ENCODE measurements at places on chromosomes 3 and 15.

- DNase-seq, result no peak
These were observed 4.7 kb upstream of the DNASE1L3 start for GRCh38 chr3:58215317-58216025.

GRCh38 chr3:49422379-49423248, at the start of gene AMT:
Gene AMT, minus strand, starts transcription at chr3:49422473. Its CDS starts 23 bp downstream, at chr3:49422450.
- no peak for DNase-seq

- DNase-seq, result no peak
These were observed 322.2 kb downstream of the SLC9A9 start for GRCh38 chr3:143526011-143526545.

GRCh38 chr15:87940768-87941167, 315.8 kb downstream of the NTRK3 start:
- no peak for DNase-seq

DNA sequence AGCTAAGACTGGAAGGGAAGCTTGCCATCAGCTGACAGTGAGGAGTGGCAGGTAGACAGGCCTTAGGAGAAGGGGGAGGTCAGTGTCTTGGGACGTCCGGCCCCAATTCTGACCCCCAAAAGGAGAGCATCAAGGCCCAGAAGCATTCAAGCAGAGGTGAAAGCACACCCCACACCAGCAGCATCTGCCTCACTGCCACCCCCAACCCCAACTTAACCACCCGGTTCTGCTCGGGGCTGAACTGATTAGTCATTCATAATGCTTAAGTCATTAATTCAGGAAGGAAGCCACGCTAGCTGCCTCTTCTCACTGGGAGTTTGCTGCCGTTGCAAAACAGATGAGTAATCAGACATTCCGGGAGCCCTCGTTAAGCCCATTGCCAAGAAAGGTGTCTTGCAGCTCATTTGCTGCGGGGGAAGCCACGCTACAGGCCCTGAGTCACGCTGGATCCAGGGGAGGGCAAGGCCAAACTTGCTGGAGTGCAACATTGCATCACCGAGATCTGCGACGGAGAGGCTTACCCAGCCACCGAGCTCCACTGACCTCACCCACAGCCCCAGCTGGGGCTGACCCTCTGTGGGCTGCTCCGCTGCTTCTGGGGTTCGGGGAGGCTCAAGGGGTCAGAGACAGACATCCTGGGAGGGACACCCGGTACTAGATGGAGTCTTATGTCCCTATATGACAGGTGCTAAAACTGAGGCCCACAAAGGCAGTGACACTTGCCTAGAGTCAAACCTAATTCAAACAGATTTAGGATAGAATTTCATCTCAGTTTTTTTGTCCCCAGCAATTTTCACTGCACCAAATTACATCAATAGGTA, 46.4 kb upstream of the HES1 start:
- DNase-seq, result no peak

GRCh38 chr3:128316481-128316891, 150.2 kb downstream of the DNAJB8 start:
- no peak for DNase-seq

- no peak for DNase-seq
These were observed 23.2 kb downstream of the ERICH6 start for GRCh38 chr3:150680562-150680961.

DNA sequence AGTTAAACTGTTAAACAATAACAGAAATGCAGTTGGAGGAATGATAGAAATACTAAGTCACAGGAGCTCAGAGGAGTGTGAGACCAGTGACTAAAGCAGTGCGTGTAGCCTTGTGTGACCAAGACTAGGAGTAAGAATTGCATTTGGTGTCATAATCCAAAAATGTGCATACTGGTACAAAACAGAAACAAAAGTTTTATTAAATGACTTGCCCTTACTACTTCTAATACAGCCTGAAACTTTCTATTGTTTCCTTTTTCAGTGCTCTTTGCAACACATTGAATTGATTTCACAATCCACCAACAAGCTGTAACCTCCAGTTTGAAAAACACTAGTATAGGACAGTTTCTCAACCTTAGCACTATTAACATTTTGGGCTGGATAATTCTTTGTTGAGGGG, 17.1 kb downstream of the SNX1 start:
- DNase-seq, result no peak

DNA sequence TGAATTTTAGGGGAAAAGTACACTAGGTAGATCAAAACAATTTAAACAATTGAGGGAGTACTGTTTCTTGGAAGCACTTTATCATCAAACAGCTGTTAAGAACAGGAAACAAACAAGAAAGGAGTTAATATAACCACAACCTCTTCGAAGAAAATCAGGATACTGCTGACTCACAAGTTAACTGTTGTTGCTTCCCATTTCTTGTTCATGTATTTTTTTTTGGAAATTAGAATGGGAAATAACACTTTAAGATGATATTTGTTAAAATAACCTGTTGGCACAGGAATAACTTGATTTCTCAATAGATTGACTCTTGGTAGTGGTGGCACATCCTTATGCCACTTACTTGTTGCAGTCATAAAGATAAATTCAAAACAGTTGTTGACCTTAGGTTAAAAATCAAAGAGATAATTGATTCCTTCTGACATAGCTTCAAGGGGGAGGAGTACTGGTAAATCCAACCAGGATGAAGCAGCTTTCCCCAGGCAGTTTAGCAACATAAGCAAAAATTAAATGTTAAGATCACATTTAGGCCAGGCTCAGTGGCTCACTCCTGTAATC, 3.3 kb downstream of the BNIP2 start:
- DNase-seq, result no peak

DNA sequence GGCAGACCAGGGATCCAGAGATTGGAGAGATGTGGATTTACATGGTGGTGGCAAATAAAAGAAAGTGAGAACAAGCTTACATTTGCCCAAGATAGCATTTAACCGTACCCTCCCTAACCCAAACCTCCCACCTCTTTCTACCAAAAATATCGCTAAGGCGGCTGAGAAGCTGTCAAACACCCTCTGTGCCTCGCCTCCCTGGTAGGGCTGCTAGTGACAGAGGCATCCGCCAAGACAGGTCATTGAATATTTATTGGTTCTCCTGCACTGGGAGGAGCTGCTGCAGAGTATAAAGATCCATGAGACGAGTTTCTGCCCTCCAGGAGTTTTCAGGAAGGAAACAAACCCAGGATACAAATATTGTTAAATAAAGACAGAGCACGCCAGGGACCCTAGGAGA, 107.3 kb upstream of the TMC3 start:
- no peak for DNase-seq

- DNase-seq, result no peak
These were observed 33.7 kb downstream of the VIPR1 start for GRCh38 chr3:42535981-42536784.

- no peak for DNase-seq
These were observed 165.0 kb upstream of the TLE3 start for GRCh38 chr15:70262591-70263274.

DNA sequence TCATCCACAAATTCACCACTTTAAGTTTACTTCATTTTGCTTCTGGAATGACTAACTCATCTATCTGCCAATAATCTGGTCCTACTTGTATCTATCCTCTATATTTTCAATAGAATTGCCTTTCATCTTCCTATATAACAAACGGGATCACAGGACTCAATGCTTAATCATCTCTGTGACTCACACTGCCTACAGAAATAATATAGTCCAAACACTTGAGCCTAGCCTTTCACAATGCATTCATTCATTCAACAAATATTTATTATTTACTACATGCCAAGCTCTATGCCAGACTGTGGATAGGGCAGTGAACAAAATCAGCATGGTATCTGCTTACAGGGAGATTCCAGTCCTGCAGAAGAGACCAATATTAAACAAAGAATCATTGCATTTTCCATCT, 16.6 kb upstream of the AGTR1 start:
- DNase-seq, result no peak

GRCh38 chr3:45021524-45022297, 4.4 kb upstream of the CLEC3B start:
- no peak for DNase-seq

- no peak for DNase-seq
These were observed 81.5 kb downstream of the SMAD3 start for GRCh38 chr15:67146875-67147381.

GRCh38 chr3:134075846-134076245, 46.1 kb upstream of the SLCO2A1 start:
- no peak for DNase-seq

DNA sequence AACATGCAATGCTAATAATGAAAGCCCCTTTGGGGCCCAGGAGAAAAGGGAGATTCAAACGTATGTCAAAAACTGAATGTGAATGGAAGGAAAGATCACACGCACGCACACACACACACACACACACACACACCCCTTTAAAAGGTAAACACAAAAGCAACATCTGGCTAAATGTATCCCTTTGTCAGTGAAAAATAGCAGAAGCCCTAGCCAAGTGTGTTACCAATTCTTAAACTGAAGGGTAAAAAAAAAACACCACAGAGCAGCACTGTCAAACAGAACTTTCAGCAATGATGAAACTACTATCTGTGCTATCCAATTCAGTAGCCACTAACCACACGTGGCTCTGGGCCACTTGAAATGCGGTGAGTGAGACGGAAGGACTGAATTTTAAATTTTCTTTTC, 4.9 kb downstream of the RFTN1 start:
- DNase-seq, result no peak

- peak; percentile 76 for DNase-seq
These were observed 48.8 kb downstream of the EPHA6 start for GRCh38 chr3:96863129-96863740.

GRCh38 chr15:42605796-42606195, 30.4 kb downstream of the STARD9 start:
- no peak for DNase-seq

DNA sequence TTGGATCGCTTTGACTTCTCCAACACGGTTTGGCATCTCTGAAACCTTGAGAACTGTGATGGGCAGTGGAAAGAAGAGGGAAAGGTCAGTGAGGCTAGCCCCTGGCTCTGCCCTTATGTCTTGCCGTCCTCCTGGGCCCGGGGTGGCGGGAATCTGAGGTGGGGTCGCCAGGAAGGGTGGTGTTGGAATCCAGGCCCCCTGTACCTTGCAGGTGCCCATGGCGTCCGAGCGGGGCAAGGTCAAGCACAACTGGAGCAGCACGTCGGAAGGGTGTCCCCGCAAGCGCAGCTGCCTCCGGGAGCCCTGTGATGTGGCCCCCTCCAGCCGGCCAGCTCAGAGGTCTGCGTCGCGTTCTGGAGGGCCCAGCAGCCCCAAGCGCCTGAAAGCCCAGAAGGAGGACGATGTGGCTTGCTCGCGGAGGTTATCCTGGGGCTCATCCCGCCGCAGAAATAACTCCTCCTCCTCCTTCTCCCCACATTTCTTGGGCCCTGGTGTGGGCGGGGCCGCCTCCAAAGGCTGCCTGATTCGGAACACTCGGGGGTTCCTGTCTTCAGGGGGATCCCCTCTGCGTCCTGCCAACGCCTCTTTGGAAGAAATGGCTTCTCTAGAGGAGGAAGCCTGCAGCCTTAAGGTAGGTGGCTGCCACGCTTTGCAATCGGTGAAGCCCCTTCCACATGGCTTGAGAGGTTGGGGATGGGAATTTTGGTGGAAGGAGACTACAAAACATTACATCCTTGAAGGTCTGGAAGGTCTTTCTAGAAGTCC, 907 bp downstream of the TATDN2 start:
- no peak for DNase-seq

DNA sequence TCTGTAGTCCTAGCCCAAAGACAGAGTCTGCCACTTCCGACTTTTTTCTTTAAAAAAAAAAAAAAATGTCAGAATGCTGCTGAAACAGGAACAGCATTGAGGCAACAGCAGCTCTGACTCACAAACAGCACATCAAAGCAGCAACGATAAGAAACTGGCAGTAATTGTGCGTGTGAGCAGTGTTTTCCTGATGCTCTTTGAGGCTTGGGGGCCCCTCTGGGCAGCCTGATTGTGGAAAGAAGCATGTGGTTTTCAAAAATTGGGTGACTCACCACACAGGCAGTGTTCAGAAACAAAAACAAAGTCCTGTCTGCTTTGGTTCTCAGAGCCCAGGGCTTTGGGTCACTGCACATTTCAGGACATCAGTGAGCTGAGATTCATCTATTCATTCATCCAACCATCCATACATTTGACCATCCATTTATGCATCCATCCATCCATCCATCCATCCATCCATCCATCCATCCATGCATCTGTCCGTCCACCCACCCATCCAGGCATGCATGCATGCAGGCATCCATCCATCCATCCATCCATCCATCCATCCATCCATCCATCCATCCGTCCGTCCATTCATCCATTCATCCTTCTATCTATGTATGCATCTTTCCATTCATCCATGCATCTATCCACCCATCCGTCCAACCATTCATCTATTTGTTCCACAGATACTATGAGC, 308.4 kb downstream of the RPLP1 start:
- no peak for DNase-seq

- no peak for DNase-seq
These were observed 42.2 kb downstream of the BHLHE40 start for GRCh38 chr3:5021116-5022092.

DNA sequence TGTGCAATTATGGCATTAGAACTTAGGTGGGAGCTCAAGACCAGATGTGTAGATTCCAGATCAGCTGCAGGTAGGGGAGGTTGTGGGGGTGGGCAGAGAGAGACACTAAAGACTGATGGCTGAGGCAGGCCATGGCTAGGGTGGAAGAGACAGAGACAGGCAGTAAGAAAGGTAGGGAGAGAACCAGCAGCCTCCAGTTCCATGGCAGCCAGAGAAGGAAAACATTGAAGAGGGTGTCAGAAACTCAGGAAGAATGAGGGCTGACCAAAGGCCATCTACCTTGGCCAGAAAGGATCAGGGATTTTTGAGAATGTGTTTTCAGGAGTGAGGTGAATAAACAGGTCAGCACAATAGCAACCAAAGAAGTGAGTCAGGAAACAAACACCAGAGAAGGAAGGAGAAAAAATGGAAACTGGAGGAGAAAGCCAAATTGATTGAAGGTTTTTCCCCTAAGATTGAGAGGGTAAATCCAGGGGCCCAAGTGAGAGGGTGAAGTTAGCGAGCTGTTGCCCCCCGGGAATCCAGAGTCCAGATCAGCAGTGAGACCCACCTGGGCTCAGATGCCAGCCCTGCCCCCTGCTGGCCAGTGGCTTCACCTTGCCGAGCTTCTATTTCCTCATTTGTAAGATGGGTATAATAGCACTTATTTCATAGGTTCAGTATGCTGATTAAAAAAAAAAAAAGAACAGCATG, 41.0 kb downstream of the ABHD2 start:
- no peak for DNase-seq

DNA sequence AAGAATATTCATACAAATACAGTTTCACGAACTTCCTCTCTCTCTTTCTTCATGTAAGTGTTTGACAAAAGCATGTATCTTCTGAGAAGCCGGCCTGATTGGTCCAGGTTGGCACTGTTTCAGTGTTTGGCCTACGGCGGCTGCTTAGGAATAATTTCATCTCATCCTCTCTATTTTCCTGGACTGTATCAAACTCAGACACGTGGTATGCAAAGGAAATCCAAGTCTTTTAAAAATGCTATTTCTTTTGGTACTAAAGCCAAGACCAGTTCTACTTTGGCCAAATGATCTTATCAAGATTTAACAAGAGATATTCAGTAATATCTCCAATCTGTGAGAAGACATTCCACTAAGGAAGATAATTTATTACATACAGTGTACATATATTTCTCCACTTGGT, 152.8 kb downstream of the TIGIT start:
- DNase-seq, result no peak

DNA sequence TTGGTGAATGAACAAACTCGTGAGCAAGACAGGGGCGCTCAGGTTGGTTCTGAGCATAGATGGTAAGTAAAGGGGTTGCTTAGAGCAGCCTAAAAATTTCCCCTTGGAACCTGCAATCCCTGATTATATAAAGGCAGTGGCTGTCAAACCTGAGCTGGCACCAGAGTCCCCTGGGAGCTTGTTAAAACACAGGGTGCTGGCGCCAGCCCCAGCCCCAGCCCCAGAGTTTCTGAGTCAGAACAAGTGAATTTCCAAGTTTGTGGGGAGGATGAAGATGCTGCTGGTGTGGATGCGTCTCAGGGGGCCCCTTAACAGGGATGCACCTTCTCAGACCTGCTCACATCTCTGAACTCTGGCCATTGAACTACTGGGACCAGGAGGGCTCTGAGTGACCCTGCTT, 48.2 kb downstream of the FEM1B start:
- DNase-seq, result no peak
